Left colon (tissue), 2 donors: ENCODE measurements at places on chromosomes 7 and 10. TPM values are rescaled to one million over a fixed set of nuclear protein-coding genes. Genes with fewer than 3 reads are reported as not detected.
A peak's percentile ranks its signal among the peaks of the same experiment; 100 is the strongest.

Gene TMEM130
- total RNA-seq, result 0.73 TPM

Gene DBF4
- 11.0 TPM for total RNA-seq

Gene HYAL4
- total RNA-seq, result not detected

Gene OR6V1
- total RNA-seq, result not detected

Gene TSPAN33
- total RNA-seq, result 7.5 TPM

Gene LIPK
- total RNA-seq, result not detected

Gene OGDHL
- total RNA-seq, result 1.1 TPM

Gene PAOX
- total RNA-seq, result 10.5 TPM

Gene NUDT5
- 33.9 TPM for total RNA-seq

Gene SPDYE1
- not detected for total RNA-seq

DNA sequence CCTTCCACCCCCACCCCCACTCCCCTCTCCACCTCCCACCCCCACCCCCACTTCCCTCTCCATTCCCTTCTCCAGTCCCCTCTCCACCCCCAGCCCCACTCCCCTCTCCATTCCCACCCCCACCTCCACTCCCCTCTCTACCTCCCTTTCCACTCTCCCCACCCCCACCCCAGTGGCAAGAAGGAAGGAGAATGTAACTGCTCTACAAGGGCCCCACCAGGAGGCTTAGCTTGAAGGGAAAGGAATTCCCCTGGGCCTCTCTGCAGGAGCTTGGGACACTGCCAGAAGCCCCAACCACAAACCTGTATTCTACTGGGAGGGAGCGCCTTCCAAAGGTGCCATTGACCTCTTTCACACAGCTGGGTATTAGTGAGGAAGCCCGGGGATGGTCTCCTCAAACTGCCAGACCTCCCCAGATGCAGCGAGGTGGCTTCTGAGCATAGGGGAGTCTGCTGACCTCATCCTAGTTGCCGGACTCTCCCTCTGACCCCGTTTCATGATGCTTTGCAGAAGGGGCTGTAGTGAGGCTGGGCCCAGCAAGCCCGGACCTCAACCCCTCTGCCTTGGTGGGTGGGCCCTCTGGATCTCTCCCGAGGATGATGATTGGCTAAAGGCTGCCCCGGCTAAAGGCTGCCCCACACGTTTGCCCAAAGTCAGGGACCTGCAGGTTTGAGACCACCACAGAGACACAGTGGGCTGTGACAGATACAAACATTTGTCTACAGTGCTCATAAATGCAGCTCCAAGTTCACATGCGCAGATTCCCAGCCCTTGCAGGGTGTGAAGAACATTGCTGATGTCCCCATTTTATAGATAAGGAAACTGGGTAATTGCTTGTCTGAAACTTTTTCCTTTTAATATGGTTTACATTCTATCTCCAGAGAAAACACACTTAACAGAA lies 2.9 kb downstream of the DEPP1 start:
- peak; percentile 60 for DNase-seq

- DNase-seq, result no peak
These were observed 9.3 kb downstream of the PCLO start for GRCh38 chr7:83153419-83153818.

DNA sequence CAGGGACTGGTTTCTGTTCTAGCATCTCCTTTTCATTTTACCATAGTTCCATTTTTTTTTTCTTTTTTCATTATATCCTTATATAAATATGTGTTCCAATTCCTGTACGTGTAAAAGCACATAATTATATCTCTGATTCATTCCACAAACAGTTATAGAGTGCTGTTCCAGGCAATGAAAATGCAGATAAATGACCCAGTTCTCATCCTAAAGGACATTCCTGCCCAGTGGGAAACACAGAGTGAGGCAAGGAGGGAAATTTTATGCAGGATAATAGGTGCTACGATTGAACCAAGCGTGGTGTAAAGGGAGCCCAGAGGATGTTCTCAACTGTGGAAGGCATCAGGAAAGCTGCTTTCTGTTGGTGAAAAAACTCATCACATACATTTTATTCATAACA lies 408.1 kb downstream of the GATA3 start:
- DNase-seq, result no peak

DNA sequence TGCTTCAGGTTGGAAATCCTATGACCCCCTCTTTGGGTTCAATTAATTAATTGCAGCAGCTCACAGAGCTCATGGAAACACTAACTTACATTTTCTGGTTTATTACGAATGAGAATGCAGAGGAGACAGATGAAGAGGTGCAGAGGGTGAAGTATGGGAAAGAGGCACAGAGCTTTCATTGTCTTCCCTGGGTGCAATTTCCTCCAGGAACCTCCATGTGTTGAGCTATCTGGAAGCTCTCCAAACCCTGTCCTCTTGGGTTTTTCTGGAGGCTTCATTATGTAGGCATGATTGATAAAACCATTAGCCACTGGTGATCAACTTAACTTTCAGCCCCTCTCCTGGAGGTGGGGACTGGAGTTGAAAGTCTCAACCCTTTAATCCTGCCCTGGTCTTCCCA lies 133.0 kb upstream of the AUTS2 start:
- DNase-seq, result no peak

- no peak for DNase-seq
These were observed 119.0 kb downstream of the ANKRD26 start for GRCh38 chr10:26981232-26981824.

GRCh38 chr10:100799881-100800280 lies 54.5 kb downstream of the PAX2 start:
- no peak for DNase-seq

DNA sequence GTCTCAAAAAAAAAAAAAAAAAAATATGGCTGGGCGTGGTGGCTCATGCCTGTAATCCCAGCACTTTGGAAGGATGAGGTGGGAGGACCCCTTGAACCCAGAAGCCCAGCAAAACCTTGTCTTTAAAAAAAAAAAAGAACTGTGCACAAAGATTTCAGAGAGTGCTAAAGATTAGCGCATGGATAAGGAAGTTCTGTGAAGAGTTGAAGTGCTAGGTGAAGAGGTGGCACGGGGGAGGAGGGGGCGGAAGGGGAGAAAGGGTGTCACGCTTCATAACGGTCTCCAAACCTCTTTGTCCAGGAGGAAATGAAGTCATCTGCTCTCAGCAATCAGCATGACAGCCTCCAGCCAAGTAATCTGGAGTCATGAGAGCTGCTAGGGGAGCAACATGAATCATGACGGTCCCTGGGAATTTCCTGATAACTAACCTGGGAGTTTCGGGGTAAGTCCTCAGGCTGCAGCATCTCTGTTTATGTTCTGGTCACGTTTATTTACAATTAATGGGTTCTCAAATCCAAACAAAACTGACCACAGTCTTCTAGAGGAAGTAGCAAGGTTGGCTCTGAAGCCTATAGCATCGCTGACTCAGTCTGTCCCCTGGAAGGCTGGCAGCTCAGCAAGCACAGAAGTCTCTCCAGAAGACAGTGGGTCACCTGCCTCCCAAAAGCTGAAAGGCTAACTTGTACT lies 1.9 kb upstream of the PLAU start:
- peak; percentile 44 for DNase-seq

- no peak for DNase-seq
These were observed 16.3 kb upstream of the CYREN start for GRCh38 chr7:135186841-135187253.

DNA sequence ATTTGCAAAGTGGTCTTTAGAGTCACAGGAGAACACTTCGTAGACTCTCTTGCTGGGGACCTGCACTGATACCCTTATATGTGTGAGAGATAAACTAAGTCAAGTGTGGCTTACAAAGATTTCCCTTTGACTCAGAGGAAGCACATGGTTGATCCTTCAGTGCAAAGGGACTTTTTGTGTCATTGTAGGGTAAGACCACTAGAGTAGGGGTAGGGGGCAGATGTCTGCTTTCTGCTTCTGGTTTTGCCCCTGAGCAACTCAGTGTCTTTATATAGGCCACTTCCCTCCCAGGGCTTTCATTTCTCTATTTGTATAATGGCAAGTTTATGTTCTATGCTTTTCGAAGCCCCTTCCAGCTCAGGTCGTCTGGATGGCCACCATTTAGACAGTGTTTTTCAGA lies 281.7 kb downstream of the SORCS3 start:
- DNase-seq, result no peak

- DNase-seq, result no peak
These were observed 72.1 kb downstream of the PTEN start for GRCh38 chr10:87935290-87936141.

GRCh38 chr7:114173170-114173890 lies 241.3 kb upstream of the FOXP2 start:
- DNase-seq, result no peak

GRCh38 chr10:27242951-27243551 lies 2.5 kb upstream of the ACBD5 start:
- DNase-seq, result peak; percentile 79

- no peak for DNase-seq
These were observed 233.6 kb upstream of the CCDC6 start for GRCh38 chr10:60139798-60140566.

GRCh38 chr10:124171561-124171960 lies 78.2 kb upstream of the CHST15 start:
- no peak for DNase-seq

DNA sequence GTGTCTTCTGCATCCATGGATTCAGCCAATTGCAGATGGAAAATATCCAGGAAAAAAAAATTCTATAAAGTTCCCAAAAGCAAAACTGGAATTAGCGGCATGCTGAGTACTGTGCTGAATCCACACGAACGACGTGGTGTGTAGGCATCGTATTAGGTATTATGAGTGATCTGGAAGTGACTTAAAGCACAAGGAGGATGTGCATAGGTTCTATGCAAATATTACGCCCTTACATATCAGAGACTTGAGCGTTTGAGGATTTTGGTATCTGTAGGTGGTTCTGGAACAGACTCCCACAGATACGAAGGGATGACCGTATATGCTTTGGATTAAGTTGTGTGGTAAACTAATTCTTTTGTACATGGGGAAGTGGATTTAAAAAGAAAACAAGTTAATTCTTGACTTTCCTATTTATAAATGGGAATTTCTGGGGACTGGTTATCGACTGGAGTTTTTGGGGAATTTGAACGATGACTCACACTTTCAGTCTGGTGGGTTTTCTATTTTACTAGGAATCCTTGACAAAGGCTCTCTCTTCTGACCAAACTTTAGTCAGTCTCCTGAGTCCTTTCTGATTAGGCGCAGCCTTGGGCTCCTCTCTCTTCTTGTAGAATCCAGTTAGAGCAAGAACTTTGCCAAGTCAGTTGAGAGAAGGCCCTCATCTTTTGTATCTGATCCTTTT lies 5.4 kb upstream of the NUB1 start:
- no peak for DNase-seq

- DNase-seq, result no peak
These were observed 434 bp upstream of the PLEKHA8 start for GRCh38 chr7:30027740-30028215.

- DNase-seq, result no peak
These were observed 958 bp downstream of the ANKRD1 start for GRCh38 chr10:90919683-90920574.

- DNase-seq, result no peak
These were observed 240.5 kb downstream of the BBS9 start for GRCh38 chr7:33369888-33370287.

- DNase-seq, result no peak
These were observed 238.8 kb downstream of the FANK1 start for GRCh38 chr10:126135177-126135576.

DNA sequence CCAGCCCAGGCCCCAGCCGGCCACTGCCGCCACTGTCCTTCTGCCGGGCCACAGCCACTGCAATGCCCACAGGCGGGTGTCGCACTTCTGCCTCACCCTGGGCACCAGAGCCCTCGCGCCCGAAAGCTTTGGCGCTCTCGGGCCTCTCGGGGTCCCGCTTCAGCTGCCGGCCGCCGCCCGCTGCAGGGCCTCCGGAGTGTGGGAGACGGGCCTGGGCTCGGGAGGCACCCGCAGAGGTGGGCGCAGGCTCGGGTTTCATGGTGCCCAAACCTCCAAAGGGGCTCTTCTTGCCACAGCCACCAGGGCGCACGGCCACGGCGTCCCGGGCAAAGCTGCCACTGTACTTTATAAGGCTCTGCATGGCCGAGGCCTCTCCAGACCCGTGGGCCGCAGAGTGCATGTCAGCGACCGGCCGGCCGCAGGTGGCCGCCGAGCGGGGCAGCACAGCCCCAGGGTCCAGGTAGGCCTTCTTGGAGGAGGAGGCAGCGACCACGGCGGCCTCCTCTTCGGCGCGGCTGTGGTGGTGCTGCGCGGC lies 35.9 kb downstream of the TNRC18 start:
- no peak for DNase-seq

DNA sequence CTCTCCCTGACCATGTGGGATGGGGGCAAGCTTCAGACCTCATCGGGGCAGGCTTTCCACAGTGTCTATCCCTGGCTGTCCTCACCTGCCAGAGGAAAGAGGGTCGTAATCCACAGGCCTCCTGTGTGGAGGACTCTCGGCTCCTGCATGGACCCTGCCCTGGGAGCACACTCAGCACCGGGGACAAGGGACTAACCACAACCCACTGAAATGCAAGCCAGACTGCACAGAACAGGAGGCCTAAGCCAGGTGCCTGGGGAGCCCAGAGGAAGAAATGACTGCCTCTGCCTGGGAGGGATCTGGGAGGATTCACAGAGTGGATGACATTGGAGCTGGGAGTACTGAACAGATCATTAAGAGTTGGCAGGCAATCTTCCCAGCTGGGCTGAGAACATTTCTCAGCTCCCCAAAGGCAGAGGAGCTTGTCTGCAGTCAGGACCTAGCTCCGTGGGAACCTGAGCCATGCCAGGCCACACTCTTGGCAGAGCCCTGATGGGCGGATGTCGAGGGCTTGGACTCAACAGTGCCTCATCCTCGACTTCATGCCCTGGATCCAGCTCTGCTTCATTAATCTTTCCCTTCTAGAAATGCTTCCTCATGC lies 213.4 kb downstream of the USP6NL start:
- no peak for DNase-seq

GRCh38 chr7:52475001-52475582 lies 560.3 kb upstream of the POM121L12 start:
- no peak for DNase-seq

DNA sequence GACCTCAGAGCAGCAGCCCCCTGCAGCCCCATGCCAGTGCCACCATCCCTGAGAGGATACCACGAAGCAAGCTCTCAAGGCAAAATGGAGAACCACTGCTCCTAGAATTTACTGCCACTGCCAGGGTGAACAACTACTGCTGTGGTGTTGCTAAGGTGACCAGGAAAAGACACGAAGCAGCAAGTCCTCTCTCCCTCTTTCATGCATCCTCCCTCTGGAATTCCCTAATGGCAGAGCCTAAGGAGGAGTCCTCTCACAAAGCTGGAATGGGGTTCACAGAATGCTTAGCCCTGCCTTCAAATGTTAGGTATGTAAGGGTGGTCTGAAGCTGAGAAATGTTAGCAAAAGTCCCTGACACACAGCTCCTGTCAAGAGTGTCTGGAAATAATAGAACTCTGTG lies 35.8 kb upstream of the NPSR1 start:
- no peak for DNase-seq
